ENCODE measurements at places on chromosomes 6 and 20.
A peak's percentile ranks its signal among the peaks of the same experiment; 100 is the strongest.

DNA sequence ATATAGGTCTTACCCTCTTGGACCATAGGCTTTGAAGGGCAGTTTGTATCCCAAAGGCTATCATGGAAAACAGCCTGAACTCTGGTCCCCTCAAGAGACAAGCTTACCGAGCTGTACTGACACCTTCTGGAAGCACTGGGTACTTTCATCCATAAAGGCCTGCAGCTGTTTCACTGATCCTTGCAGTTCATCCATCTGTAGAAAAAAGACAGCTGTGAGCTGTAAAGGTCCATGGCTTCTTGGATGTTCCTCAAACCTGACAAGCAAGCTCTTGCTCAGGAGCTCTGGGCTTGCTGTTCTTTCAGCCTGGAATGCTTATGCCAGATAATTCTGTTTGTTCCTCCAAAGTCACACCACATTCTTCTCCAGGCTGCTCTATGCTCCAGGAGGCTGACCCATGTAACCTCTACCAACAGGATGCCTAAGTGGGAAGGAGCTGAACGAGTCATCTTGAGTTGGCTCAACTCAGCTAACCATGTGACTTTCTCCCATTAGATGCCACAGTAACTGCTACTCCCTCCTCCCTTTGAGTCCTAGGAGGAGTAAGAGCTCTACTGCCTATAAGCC is 8.8 kb upstream of the NDRG3 start:
- peak; percentile 29 for DNase-seq

- DNase-seq = no peak
Observed at GRCh38 chr6:169296170-169296569, 42.5 kb upstream of the THBS2 start.

- no peak for DNase-seq
Observed at GRCh38 chr6:53830366-53830765, 35.6 kb downstream of the LRRC1 start.

DNA sequence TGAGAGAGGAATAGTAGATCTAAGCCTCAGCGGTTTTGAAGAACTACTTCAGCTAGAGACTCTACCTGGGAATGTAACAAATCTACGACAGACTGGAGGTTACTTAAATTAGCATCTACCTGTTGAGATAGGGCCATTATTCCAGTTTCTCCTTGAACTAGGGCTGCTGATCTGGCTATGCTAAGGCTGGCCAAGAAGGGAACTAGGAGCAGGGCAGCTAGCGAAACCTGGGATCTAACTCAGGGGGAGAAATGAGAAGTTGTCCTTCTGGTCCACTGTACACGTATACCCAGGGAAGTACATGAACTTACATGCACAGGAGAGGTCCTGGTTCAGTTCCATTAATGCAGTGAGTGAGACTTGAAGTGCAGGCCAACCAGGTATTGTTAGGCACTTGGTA is 156.7 kb downstream of the TRIM27 start:
- no peak for DNase-seq

GRCh38 chr20:10610251-10610650 is 63.5 kb downstream of the JAG1 start:
- no peak for DNase-seq

- peak; percentile 30 for DNase-seq
Observed at GRCh38 chr6:26233649-26234420, 131.2 kb upstream of the BTN3A2 start.

GRCh38 chr6:168030218-168030746 is 32.8 kb downstream of the KIF25 start:
- DNase-seq = no peak

DNA sequence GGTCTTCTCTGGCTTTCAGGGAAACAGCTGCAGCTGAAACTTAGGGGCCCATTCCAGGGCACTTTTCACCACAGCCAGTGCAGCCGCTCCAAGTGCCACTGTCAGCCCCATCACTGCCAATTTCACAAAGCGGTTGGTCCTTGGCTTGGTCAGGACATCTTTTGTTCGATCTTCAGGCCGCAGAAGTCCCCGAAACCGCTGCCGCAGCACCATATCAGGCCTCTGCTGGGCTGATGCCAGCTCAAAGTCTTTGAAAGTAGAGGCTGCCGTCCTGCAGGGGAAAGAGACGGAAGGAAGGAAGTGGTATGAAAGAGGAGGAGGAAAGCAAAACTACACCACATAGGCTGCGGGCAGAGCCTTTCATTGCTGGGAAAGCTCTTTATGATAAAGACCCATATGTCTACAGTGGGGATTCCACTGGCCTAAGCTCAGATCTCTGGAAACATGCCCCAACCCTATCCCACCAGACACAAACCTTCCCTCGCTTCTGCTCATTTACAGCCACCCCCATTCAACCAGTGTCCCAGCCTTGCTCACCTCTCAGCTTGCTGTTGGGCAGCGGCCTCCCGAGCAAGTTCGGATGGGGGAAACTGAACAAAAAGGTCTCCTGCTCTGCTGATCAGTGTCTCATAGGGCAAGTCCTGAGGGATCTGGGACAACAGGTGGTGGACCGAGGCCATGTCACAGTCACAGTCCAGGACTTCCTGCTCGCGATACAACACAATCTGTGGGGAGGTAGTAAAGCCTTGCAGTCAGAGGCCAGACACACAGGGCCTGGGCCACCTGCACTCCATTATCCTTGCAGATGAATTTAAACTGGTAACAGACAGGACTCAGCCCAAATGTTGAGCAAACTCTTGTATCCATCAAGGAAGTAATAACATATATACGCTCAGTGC is 23.5 kb downstream of the TBC1D20 start:
- DNase-seq = no peak

DNA sequence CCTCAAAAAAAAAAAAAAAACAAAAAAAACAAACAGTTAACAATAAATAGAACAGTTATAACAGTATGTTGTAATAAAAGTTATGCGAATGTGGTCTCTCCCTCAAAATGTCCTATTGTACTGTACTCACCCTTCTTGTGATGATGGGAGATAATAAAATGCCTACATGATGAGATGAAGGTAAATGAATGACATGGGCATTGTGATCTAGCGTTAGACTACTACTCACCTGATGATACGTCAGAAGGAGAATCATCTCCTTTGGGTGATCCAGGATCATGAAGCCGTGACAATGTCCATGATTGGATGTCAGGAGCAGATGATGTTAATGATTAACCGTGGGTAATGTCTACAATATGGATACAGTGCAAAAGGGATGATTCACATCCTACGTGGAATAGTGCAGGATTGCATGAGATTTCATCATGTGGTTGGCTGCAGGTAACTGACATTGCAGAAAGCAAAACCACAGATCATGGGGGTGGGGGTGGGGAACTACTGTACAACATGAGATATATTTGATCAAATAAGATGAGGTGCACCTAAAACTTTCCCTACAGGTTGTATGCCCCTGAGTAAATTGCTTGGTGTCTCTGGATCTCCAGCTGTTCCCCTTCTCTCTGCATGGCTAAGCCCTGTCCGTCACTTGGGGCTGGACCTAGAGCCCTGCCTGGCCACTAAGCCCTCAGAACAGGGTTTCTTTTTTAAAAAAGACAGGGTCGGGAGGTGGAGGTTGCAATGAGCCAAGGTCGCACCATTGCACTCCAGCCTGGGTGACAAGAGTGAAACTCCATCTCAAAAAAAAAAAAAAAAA is 6.2 kb upstream of the RBCK1 start:
- DNase-seq = no peak

GRCh38 chr6:154653853-154654252 is 79.4 kb upstream of the SCAF8 start:
- DNase-seq = no peak

DNA sequence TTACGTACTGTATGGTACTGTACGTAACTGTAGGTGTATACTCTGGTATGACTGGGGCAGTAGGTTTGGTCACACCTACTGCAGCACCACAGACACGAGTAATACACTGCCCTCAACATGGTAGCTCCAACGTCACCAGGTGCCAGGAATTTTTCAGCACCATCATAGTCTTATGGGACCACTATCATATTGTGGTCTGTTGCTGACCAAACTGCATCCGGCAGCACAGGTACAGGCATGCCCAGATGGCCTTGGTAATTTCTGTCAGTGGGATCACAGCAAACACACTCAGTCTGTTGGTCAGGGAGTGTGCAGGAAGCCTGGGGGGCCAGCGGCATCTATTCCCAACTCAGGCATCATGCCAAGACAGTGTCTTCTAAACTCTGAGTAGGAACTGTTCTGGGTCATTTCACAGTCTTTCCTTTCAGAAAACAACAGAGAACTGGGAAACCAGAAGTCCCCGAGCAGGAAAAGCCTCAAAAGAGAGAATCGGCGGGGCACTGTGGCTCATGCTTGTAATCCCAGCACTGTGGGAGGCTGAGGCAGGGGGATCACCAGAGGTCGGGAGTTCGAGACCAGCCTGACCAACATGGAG is 5.8 kb downstream of the YTHDF1 start:
- no peak for DNase-seq

DNA sequence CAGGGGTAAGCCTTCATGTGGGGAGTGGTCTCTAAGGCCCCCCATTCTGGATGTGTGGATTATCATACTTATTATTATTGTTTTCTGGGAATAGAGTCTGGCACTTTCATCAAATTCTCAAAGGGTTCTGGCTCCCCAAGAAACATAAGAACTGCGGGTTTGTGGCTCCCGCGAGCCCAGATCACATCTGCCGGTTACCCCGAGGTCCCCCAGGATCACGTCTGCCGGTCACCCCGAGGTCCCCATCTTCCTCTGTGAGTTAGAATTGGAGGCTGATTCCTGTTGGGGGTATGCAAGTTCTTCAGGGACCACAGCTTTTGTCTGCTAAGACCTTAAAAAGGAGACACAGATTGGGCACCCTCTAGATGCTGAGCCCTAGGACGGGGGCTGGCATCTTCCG is 116.7 kb upstream of the FRMD1 start:
- DNase-seq = no peak

- no peak for DNase-seq
Observed at GRCh38 chr6:45787384-45787783, 228.3 kb downstream of the CLIC5 start.

GRCh38 chr6:72856801-72857200 is 234.9 kb downstream of the KCNQ5 start:
- DNase-seq = no peak

DNA sequence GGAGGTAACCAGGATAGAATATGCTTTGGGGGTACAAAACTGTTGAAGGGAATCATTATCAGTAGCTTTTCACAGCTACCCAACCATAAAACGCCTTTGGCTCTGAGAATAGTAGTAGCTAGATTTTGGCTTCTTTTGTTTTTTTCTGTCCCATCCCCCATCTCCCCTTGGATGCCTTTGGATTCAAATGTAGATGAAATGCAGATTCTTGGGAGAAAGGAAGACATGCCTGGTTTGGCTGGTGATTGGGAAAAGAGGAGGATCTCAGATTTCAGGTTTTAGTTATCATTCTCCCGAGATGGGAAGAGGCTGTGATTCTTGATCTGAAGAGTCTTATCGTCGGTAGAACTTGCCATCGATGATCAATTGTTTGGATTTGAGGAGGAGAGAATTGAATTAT is 3.5 kb upstream of the CDYL start:
- no peak for DNase-seq

- no peak for DNase-seq
Observed at GRCh38 chr6:152004896-152005295, 197.4 kb downstream of the ESR1 start.

- no peak for DNase-seq
Observed at GRCh38 chr6:95489185-95489863, 88.0 kb upstream of the MANEA start.

- DNase-seq = no peak
Observed at GRCh38 chr6:7588506-7588905, 1.5 kb upstream of the SNRNP48 start.

- peak; percentile 46 for DNase-seq
Observed at GRCh38 chr6:25017932-25018567, 82.3 kb upstream of the RIPOR2 start.

GRCh38 chr6:128065072-128065471 is 164.2 kb upstream of the THEMIS start:
- no peak for DNase-seq

- no peak for DNase-seq
Observed at GRCh38 chr6:169277619-169278018, 24.0 kb upstream of the THBS2 start.

GRCh38 chr20:35772563-35773058 is 796 bp downstream of the PHF20 start:
- DNase-seq = no peak

- DNase-seq = no peak
Observed at GRCh38 chr6:21228411-21228810, 365.1 kb upstream of the SOX4 start.

Data from DMS153 (cell line).